SK-N-SH (cell line): ENCODE measurements at places on chromosomes 5 and 9.

GRCh38 chr5:169013208-169013728, 287.7 kb downstream of the SLIT3 start:
- no peak for DNase-seq

GRCh38 chr5:177371120-177372033, 12.9 kb upstream of the SLC34A1 start:
- no peak for DNase-seq

DNA sequence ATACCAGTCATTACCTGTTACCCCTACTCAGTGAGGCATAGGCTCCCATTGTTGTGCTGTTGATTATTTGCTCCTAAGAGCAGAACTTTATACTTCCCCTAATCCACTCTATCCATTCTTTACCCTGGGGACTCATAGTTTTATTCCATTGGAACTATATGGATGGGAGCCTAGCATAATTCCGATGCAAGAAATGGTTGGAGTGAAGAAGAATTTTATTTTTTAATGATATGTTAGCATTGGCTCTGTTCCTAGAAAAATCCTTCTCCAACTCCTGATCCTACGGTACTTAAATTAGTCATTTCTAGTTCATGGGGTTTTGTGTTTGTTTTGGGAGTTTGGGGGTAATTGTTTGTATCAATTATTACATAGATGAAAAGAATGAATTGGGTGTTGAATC, 191.5 kb downstream of the GOLPH3 start:
- no peak for DNase-seq

DNA sequence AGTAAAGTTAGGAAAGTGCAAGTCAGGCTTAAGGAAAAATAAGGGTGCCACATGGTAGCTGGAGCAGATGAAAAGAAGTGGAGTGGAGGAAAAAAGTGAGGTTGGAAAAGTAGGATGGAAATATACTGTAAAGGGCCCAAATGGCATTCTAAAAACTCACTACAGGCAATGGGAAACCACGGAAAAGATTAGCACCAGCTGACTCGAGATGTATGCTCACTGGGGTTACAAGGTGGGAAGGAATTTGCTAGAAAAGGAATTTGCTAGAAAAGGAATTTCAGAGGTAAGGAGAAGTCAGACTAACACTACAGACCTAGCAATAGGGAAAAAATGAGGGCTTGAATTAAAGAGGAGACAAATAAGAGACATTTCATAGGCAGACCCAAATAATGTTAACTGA, 3.6 kb downstream of the PSMD5 start:
- DNase-seq = no peak

GRCh38 chr5:112895682-112896081, 26.3 kb downstream of the REEP5 start:
- DNase-seq = no peak

GRCh38 chr5:54990841-54991258, 5.5 kb upstream of the ESM1 start:
- DNase-seq = no peak

DNA sequence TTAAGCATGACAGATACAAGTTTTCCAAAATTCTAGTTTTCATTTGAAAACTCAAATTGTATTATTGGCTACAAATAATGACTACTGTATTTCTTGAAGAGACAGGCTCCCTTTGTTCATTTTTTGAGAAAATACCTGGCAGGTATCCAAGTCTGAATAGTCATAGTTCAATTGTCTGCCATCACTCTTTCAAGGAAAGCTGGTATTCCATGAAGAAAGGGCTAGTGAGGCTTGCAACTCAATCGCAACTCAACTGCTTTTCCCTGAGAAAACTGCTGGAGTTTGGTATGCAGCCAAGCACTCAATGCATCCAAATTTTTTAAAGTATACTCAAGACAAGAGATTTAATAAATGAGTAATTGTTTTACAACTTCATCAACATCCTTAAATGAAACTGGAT, 61.4 kb upstream of the TRIO start:
- DNase-seq = no peak

DNA sequence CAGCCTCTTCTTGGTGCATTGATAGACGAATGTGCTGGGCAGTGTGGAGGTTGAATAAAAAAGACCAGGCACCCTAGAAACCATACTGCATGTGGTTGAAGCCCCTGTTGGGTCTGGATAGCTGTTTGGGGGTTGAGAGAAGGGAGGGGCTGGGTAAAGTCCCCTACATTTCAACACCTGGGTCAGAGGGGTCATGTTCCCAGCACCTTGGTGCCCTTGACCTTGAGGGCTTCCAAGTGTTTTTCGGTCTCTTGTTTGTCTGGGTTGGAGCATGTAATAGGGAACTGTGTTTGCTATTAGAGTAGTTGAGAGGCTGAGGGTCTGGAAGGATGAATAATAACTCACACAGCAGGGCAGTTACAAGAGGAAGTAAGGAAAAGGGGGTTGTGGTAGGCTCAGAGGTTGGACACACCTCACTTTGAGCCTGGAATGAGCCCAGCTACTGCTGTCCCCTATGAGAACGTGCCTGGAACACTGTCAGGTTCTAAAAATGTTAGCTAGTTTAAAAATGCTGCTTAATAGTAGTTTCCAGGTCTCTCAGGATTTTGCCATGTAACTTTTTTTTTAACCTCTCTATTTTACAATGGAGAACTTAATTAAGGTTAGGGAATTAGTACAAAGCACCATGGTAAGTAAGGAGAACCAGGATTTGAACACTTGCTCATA, 155.2 kb upstream of the SPRY4 start:
- DNase-seq = no peak

- DNase-seq = no peak
Measured at GRCh38 chr5:7759257-7759871, 91.6 kb downstream of the CFAP90 start.

GRCh38 chr5:39064450-39064849, 9.7 kb downstream of the RICTOR start:
- no peak for DNase-seq

GRCh38 chr5:1329111-1329579, 15.8 kb downstream of the CLPTM1L start:
- DNase-seq = no peak

DNA sequence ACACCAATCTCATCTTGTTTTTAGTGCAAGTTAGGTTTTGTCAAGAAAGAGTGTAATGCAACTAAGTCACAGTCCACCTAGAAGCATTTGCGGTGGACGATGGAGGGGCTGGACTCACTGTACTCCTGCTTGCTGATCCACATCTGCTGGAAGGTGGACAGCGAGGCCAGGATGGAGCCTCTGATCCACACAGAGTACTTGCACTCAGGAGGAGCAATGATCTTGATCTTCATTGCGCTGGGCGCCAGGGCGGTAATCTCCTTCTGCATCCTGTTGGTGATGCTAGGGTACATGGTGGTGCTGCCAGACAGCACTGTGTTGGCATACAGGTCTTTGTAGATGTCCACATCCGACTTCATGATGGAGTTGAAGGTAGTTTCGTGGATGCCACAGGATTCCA, 20.2 kb upstream of the SPZ1 start:
- DNase-seq = no peak

GRCh38 chr5:37825334-37825915, 14.4 kb downstream of the GDNF start:
- no peak for DNase-seq

- DNase-seq = peak; percentile 62
Measured at GRCh38 chr5:109911731-109912130, 222.0 kb downstream of the MAN2A1 start.

DNA sequence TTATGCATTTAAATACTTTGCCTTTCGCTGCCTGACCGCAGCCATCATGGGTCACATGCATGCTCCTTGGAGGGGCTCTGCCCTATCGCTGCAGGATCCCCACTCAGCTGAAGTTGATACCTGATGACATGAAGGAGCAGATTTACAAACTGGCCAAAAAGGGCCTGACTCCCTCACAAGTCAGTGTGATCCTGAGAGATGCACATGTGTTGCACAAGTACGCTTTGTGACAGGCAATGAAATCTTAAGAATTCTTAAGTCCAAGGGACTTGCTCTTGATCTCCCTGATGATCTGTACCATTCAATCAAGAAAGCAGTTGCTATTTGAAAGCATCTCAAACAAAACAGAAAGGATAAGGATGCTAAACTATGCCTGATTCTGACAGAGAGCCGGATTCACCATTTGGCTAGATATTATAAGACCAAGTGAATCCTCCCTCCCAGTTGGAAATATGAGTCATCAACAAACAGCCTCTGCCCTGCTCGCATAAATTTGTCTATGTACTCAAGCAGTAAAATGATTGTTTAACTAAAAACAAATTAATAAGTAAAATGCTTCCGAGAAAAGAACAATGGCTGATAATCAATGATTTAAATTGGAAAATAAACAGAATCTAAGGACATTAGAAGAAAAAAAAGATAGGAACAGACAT, 41.6 kb upstream of the PPP2CA start:
- DNase-seq = no peak

GRCh38 chr9:89243296-89244061, 64.9 kb upstream of the SHC3 start:
- DNase-seq = no peak

DNA sequence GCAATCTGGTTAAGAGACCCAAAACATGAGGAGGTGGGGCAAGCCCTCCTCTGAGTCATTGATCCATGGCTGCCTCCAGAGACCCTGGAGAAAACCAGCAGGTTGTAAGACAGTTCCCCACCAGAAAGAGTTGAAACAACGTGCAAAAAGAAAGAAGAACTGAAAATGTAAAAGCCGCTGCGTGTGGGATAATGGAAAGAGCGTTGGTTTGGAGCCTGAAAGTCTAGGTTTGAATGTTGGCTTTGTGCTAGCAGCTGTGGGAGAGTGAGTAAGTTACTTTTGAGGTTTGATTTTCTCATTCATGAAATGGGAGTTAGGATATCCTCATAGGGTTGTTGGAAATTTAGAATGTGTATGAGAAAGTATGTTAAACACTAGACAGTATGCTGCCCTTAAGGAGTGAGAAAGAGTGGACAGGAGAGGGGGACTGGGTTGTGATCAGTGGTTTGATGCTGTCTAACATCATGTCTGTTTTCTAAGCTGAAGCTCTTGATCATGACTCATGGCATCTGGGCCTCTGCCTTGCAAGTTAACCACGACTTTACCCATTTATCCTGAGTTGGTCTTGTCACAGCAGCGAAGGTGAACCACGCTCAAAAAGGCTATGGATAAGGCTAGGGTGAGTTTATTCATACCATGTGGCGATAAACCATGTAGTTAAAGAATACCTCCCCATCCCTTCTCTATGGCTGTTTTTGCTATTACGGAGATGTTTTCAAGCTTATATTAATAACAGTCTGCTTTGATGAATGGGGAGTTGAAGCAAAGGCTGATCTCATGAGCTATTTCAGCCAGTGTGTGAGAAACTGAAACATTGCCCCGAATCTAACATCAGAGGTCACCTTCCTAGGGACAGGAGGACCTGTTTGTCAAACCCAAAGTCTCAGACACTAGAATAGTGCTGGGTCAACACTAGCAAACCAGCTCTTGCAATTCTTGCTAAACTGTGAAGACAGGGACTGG, 41.3 kb downstream of the ZNF366 start:
- no peak for DNase-seq

- no peak for DNase-seq
Measured at GRCh38 chr9:1938675-1939170, 76.4 kb upstream of the SMARCA2 start.

- no peak for DNase-seq
Measured at GRCh38 chr5:81205058-81205457, 28.1 kb upstream of the CKMT2 start.

- DNase-seq = peak; percentile 6
Measured at GRCh38 chr5:179266291-179267070, 78.8 kb downstream of the ADAMTS2 start.

GRCh38 chr5:96968074-96968473, 32.2 kb downstream of the LNPEP start:
- no peak for DNase-seq

GRCh38 chr9:129145841-129146292, 32.2 kb downstream of the IER5L start:
- DNase-seq = no peak

GRCh38 chr9:127455324-127455992, 4.1 kb downstream of the LRSAM1 start:
- DNase-seq = no peak

DNA sequence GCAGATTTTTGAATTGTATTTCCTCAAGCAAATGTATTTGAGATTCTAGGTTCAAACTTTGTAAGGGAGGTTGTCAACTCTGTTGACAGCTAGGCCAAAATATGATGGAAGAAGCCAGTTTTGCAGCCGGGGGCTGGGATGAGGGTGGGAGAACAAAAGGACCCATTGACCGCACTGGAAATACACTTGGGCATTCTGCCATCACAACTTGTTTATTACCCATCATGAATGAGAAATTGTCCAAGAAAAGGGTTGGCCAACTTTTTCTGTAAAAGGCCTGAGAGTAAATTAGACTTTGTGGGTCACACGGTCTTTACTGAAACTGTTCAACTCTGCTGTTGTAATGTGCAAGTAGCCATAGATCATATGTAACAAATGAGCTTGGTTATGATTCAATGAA, 221.3 kb upstream of the KLF9 start:
- DNase-seq = no peak

GRCh38 chr9:128098297-128099230, 29.0 kb downstream of the PTGES2 start:
- peak; percentile 9 for DNase-seq

GRCh38 chr5:40680741-40681362, 1.1 kb downstream of the PTGER4 start:
- peak; percentile 39 for DNase-seq

GRCh38 chr5:140338908-140339307, 7.5 kb downstream of the HBEGF start:
- no peak for DNase-seq

GRCh38 chr9:18909140-18910018, 123.6 kb downstream of the SAXO1 start:
- DNase-seq = no peak
